Fibroblast of skin of abdomen (primary cell): ENCODE measurements at places on chromosomes 2 and 18.

DNA sequence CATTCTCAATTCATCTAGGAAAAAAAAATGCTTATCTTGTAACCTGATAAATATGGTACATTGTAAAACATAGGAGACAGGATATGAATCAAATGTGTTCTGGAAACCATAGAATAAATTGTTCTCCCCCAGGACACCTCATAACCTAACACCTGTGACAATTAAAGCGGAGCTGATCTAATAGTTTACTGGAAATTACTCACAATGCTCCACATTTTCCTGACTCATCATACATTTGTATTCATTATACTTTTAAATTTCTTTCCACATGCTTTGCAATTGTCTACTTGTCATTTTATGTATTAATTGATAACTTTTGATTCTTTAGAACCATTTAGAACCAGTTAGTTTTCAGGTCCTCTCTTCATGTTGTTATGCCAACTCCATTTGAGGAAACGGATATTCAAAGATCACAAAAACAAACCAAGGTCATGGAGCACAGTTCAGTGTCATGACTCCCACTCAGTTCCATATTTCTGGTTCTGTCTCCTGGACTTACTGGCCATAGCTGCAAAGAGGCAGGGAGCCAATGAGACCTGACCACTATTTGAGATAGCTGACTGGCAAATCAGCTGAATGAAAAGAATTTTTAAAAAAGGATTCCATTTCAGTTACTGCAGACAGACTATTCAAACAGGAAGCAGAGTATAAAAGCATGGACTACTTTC is 128.5 kb downstream of the CALCRL start:
- peak; percentile 10 for DNase-seq

DNA sequence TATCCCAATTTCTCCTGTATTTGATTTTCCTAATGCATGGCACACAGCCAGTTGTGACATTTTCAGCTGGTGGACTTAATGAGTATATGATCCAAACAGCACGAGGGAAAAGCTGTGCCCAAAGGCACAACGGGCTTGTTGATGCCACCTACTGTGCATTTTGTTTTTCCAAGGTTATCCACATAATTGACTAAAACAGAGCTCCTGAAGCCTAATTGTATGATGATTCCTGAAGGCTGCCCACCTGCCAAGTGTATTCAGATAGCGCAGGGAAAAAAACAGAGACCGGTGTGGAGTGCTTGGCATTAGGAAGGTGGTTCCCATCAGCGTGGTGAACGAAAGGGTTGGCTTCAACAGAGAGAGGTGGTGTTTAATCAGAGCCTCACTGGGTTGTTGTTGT is 14.9 kb downstream of the RBMS1 start:
- DNase-seq = no peak

DNA sequence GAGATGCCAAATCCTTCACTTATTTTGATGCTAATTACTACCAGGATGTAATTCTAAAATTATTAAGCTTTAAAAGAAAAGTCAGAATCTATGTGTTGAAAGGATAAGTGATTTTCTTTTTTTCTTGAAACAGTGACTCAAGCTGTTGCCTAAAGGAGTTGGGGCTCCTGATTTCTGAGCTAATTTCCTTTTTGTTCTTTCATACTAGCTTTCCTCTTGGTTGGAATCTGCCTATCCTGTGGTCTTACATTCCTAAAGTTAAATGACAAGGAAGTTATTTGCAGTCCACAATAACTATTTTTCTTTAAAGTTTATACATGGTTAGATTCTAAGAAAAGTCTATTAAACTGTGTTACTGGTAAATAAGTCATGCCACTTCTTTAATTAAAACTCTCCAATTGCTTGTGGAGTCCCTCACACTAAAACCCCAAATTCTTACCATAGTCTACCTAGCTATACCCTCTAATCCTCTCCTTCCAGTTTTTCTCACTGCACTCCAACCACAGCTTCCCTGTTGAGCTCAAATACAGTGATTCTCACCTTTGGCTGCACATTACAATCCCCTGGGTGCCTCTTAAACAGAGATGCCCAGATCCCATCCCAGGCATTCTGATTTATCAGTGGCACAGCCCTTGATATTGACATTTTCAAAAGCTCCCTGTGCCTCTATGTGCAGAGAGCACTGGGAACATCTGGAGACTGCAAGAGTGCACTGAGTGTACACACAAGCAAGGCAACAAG is 63.3 kb upstream of the EFEMP1 start:
- DNase-seq = peak; percentile 69

DNA sequence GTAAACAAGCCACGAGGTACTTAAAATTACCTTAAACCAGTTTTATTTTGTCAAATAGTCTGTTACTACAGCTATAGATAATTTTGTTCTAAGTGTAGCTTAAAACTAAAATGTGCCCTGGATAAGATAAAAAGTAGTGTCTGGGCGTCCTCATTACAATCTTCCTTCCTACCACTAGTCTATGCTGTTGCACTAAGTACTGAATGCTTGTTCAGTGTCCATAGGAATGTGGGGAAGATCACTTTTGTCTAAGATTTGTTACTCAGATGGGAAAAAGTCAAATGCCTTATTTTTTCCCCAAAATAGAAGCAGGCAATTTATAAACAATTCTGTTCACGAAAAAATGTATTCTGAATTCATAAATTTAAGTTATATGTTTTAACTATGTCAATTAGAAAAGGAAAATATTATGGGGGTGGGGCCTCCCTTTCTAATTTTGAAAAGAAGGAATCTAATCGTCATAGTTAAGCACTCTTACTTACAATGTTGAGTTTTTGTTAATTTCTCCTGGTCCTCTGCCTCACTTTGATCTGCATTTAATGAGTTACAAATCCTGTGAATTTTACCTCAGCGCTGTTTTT is 140.4 kb upstream of the VRK2 start:
- peak; percentile 62 for DNase-seq

DNA sequence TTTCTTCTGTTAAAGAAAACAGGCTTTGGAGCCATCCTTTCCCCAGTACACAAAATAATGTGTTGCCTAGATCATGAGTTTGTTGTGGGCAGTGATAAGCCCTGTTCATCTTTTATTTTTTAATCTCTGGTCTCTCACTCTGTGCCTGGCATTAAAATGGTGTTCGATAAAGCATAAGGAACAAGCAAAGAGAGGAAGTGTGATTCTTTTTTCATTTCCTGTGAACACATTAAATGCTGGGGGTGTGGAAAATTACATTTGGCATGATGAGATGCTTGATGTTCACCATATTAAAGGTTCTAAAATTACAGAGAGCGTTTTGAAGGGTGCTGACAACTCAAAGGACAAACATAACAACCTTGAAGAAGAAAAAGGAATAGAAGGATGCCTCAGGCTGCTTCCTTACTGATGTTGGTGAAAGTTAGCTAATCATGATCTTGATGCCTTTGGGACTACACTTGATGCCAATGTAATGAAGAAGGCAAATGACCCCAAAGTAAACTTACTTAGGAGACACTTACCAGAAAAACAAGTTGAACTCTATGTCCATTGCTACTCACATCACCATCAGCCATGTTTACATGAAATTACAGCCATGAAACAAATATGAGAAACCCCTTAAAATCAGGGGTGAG is 33.0 kb downstream of the TMEFF2 start:
- DNase-seq = no peak

DNA sequence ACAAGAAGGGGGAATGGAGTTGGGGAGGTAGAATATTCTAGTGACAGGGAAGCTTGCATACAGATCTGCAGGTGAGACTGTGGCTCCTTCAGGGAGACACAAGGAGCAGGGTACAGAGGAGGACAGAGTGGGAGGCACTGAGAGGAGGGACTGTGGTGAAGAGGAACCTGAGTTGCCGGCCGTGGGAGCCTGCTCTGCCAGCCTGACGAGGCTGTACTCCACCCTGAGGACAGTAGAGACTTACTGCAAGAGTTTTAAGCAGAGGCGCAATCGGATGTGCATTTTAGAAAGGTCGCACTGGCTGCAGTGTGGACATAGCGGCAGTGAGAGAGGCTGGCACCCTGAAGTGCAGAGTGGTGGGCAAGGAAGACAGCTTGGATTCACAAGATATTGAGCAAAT is 185.8 kb downstream of the GFPT1 start:
- no peak for DNase-seq

- DNase-seq = no peak
Observed at GRCh38 chr2:64773461-64774118, 119.9 kb upstream of the SERTAD2 start.

DNA sequence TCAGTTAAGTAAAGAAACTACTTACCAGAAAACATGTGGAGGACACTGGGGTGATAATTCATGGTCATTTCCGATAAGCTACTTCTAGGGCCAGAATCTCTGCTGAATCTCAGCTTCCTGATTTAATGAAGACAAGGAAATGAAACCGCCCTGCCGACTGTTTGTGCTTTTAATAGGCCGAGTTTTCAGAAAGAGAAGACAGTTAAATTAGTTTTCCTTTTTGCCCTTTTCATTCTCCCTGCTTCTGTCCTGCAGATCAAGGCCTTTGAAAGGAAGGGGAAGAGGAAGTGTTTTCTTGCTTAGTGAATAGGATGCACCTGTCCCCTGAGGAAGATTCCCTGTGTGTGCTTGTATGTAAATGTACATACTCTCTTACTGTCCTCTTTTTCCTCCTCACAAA is 126.6 kb downstream of the SH3RF3 start:
- no peak for DNase-seq

- no peak for DNase-seq
Observed at GRCh38 chr2:47688561-47688960, 94.4 kb upstream of the MSH6 start.

- no peak for DNase-seq
Observed at GRCh38 chr2:212549463-212549862, 10.9 kb upstream of the ERBB4 start.
